Activated CD8-positive, alpha-beta T cell treated with anti-CD3 and anti-CD28 coated beads, Interleukin-2, amount 10 ng/mL, durations not matched to agents 7 days and 5 days (primary cell): ENCODE measurements at places on chromosomes 2 and 18.

GRCh38 chr2:160300203-160300602 is 100.1 kb upstream of the ITGB6 start:
- no peak for DNase-seq
- H3K4me1 ChIP-seq = peaks cover 42% of the 10 kb centered on the region
- H3K36me3 ChIP-seq = peaks cover 73% of the 10 kb centered on the region
- H3K4me3 ChIP-seq = no peak overlapping the region
- H3K27me3 ChIP-seq = no peaks in the 10 kb centered on the region
- H3K27ac ChIP-seq = no peak overlapping the region

DNA sequence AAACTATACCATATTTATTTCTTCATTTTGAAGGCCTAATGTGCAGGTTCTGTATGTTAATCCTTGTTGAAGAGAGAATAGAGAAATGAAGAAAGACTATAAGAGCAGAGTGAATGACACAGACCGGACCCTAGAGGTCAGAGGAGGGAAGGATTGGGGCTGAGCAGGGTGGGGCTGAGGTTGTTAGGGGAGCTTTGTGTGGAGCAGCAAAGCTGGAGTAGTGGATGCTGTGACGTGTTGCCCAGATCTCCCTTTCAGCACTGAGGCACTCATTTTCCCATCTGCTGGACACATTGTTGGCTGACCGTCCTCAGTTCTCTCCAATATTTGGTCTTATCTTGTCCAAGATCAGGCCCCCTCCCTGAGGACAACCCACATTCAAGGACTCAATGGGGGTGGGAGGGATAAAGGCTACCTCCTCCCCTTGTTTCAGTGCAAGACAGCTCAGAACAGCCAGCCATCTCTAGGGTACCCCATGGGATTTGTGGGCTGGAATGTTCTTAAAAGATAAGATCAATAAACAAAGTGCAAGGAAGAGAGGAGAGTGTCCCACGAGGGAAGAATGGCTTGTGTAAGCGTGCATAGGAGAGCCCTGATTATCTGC is 143.6 kb downstream of the TDRD15 start:
- DNase-seq = no peak
- H3K27ac ChIP-seq = no peak overlapping the region
- H3K4me3 ChIP-seq = no peak overlapping the region
- no peaks in the 10 kb centered on the region for H3K4me1 ChIP-seq

DNA sequence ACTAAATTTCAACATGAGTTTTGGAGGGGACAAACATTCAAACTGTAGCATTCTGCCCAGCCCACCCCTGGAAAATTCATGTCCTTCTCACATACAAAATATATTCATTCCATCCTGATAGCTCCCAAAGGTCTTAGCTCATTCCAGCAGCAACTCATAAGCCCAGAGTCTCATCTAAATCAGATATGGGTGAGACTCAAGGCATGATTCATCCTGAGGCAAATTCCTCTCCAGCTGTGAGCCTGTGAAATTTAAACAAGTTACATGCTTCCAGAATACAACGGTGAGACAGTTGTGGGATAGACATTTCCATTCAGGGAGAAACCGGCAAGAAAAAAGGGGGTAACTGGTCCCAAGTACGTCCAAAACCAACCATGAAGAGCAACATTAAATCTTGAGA is 43.5 kb upstream of the FAHD2A start:
- H3K27me3 ChIP-seq = peaks cover 7% of the 10 kb centered on the region
- no peaks in the 10 kb centered on the region for H3K4me1 ChIP-seq
- no peak for DNase-seq
- H3K4me3 ChIP-seq = no peak overlapping the region
- H3K36me3 ChIP-seq = no peaks in the 10 kb centered on the region

GRCh38 chr2:163351143-163351542 is 384.7 kb downstream of the FIGN start:
- no peaks in the 10 kb centered on the region for H3K36me3 ChIP-seq
- no peak overlapping the region for H3K27ac ChIP-seq
- H3K4me3 ChIP-seq = no peak overlapping the region
- no peak for DNase-seq
- H3K27me3 ChIP-seq = peaks cover 6% of the 10 kb centered on the region

GRCh38 chr2:191218292-191218898 is 26.8 kb upstream of the MYO1B start:
- peaks cover 24% of the 10 kb centered on the region for H3K4me1 ChIP-seq
- H3K27ac ChIP-seq = no peak overlapping the region
- DNase-seq = peak; percentile 72
- H3K4me3 ChIP-seq = no peak overlapping the region
- H3K27me3 ChIP-seq = no peaks in the 10 kb centered on the region
